ENCODE measurements at places on chromosomes 4 and X.
A peak's percentile ranks its signal among the peaks of the same experiment; 100 is the strongest.

GRCh38 chrX:153554519-153555167, 37.2 kb downstream of the ATP2B3 start:
- H3K4me3 ChIP-seq, result no peak overlapping the region
- DNase-seq, result peak; percentile 27
- no peaks in the 10 kb centered on the region for H3K27me3 ChIP-seq
- no peak overlapping the region for H3K27ac ChIP-seq
- H3K4me1 ChIP-seq, result no peaks in the 10 kb centered on the region

- H3K36me3 ChIP-seq, result no peaks in the 10 kb centered on the region
- no peak overlapping the region for H3K4me3 ChIP-seq
- H3K4me1 ChIP-seq, result no peaks in the 10 kb centered on the region
Measured at GRCh38 chrX:30373951-30374350, 64.8 kb upstream of the NR0B1 start.

DNA sequence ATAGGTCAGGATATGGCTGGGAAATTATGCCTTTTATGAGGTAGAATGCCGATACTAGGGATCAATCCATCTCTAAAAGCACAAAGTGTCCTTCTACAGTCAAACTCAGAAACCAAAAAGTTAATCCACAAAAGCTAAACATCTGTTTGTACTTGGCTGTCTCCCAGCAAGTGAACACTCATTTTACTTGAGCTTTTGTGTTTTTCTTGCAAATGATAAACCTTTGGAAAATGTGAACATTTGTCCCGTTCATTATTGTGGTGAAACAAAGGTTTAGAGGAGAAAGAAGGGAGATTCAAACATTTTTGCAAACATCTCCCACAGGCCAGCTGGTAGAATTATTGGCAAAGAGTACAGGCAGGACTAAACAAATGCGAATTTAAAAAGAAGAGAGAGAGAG, 300.6 kb upstream of the SPANXN1 start:
- no peaks in the 10 kb centered on the region for H3K27me3 ChIP-seq
- H3K36me3 ChIP-seq, result no peaks in the 10 kb centered on the region
- no peak overlapping the region for H3K4me3 ChIP-seq
- no peak overlapping the region for H3K27ac ChIP-seq
- no peaks in the 10 kb centered on the region for H3K4me1 ChIP-seq
- DNase-seq, result no peak

DNA sequence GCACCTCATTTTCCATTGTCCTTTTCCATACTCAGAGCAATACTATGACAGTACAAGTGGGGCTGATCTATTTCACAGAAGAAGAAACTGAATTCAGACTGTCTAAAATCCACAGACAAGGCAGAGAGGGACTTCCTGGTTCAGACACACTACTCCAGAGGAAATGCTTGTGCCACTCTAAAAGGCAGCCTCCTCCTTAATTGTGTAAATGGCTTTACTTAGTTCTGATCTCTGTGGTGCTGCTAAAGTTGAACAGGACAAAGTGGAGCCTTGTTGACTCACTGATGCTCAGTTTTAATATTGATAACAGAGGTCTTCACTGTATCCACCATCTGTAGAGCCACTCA, 122.4 kb downstream of the KIT start:
- DNase-seq, result no peak
- H3K4me1 ChIP-seq, result no peaks in the 10 kb centered on the region
- no peak overlapping the region for H3K4me3 ChIP-seq
- H3K27ac ChIP-seq, result no peak overlapping the region

GRCh38 chrX:110228453-110228852, 89.4 kb downstream of the AMMECR1 start:
- H3K4me3 ChIP-seq, result no peak overlapping the region
- peak overlapping the region; percentile 1 for H3K27ac ChIP-seq

GRCh38 chr4:181478656-181479055, 764.5 kb upstream of the TENM3 start:
- no peaks in the 10 kb centered on the region for H3K27me3 ChIP-seq
- no peaks in the 10 kb centered on the region for H3K36me3 ChIP-seq
- no peak overlapping the region for H3K4me3 ChIP-seq
- no peak for DNase-seq

DNA sequence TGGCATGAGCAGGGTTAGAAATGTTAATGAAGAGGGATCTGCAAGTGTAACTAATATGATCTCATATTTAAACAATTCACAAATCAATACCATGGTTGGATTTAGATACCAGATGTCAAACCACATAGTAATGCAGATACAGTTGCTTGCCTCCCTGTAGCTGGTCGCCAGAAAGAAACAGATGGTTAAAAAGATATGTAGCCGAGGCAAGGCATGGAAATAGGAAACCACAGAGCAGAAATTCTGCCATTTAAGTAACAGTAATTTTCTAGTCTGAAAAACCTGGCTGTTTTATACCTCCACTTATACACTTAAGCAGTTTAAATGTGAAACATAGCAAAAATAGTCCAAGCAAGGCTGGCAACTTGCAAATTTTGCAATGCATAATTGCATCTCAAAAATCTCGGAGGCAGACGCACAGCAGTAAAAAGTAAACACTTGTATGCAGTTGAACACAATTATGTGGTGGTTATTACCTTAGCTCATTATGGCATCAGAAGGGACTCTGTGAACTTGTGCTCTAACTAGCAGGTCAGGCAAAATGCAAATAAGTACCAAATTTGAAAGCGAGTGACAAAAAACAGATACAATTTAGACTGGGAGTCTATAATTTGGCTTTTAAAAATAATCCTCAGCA, 126.8 kb downstream of the NAA11 start:
- no peak for DNase-seq
- no peaks in the 10 kb centered on the region for H3K27me3 ChIP-seq
- no peak overlapping the region for H3K4me3 ChIP-seq
- no peaks in the 10 kb centered on the region for H3K36me3 ChIP-seq
- no peak overlapping the region for H3K27ac ChIP-seq

- no peaks in the 10 kb centered on the region for H3K36me3 ChIP-seq
- DNase-seq, result no peak
- H3K27ac ChIP-seq, result no peak overlapping the region
- no peaks in the 10 kb centered on the region for H3K27me3 ChIP-seq
- no peaks in the 10 kb centered on the region for H3K4me1 ChIP-seq
Measured at GRCh38 chr4:81625422-81626417, 154.0 kb upstream of the RASGEF1B start.

- H3K36me3 ChIP-seq, result no peaks in the 10 kb centered on the region
- DNase-seq, result no peak
- no peaks in the 10 kb centered on the region for H3K27me3 ChIP-seq
- no peak overlapping the region for H3K27ac ChIP-seq
- H3K4me1 ChIP-seq, result no peaks in the 10 kb centered on the region
- H3K4me3 ChIP-seq, result no peak overlapping the region
Measured at GRCh38 chrX:93585661-93586060, 87.7 kb downstream of the NAP1L3 start.

- no peaks in the 10 kb centered on the region for H3K4me1 ChIP-seq
- H3K36me3 ChIP-seq, result no peaks in the 10 kb centered on the region
- H3K4me3 ChIP-seq, result no peak overlapping the region
- no peak overlapping the region for H3K27ac ChIP-seq
- DNase-seq, result no peak
Measured at GRCh38 chr4:61877893-61878292, 677.8 kb downstream of the ADGRL3 start.

DNA sequence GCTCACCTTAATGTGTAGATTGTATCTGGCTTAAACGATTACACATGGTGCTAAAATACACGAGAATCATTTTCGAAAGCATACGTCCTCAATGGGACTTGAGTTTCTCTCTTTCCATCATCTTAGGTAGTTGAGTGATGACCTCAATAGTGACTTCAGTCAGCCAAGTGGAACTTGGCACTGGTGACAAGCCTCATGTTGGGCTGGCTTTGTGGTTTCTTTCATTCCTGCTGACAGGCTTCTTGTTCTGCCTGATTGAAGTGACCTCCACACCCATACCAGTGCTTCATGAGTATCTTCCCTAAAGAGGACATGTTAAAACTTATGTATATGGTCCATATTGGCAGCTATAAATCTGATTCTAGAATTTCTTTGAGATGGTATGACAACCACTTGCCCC, 159.1 kb upstream of the WDR1 start:
- H3K36me3 ChIP-seq, result no peaks in the 10 kb centered on the region
- no peaks in the 10 kb centered on the region for H3K4me1 ChIP-seq
- H3K27me3 ChIP-seq, result no peaks in the 10 kb centered on the region
- no peak overlapping the region for H3K4me3 ChIP-seq

DNA sequence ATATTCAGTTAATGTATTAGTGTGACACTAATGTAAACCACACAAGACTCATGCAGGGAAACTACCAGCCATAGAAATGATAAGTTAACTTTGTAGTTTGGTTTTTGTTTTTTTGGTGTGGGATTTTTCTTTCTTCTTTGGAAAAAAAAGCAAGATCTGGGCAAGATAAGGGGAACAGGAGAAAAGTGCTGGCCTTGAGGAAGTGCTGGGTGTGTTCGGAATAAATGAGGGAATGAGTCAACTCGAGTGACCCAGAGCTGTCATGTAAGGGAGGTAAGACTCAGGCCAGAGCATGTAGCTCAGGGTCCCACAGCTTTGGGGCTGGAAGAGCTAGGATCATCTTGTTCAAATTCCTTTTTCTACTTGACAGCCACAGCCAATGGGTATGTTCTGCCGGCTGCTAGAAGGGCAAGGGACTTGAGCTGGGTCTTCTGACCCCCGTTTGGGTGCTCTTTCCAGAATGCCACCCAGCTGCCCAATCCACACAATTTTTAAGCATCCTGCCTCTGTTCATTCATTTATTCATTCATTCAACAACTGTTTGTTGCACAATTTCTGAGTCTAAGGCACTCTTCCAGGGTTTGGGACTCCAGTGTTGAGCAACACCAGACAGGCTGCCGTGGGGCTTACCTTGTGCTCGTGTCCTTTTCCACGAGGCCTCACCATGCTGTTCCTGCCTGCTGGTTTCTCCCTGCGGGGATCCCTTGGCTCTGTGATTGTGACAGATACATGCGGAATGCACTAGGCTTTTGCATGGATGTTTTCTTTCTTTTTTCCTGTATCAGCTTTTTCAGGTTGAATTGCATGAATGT, 54.5 kb downstream of the CLDN34 start:
- H3K27me3 ChIP-seq, result no peaks in the 10 kb centered on the region
- DNase-seq, result no peak
- no peaks in the 10 kb centered on the region for H3K36me3 ChIP-seq
- H3K4me1 ChIP-seq, result no peaks in the 10 kb centered on the region

GRCh38 chr4:101695176-101695575, 95.4 kb upstream of the BANK1 start:
- H3K27me3 ChIP-seq, result no peaks in the 10 kb centered on the region
- H3K36me3 ChIP-seq, result no peaks in the 10 kb centered on the region
- no peak for DNase-seq
- no peaks in the 10 kb centered on the region for H3K4me1 ChIP-seq

DNA sequence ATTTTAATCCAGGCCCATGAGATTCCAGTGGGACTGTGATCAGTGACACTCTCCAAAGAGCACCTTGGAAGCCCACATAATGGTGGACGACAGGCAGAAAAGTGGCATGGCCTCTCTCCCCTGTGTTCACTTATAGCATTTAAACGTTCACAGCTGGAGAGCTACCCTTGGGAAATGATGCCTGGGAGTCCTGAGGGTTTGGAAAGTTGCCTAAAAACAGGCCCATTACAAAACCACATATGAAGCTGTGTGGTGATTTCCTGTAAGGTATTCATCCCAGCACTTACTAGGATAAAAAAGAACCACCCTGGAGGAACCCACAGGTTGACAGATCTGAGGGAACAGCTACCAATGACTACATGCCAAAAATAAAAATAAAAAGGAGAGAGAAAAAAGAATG, 193.2 kb downstream of the RASL11B start:
- H3K4me3 ChIP-seq, result no peak overlapping the region
- H3K36me3 ChIP-seq, result no peaks in the 10 kb centered on the region
- no peak overlapping the region for H3K27ac ChIP-seq
- DNase-seq, result no peak

DNA sequence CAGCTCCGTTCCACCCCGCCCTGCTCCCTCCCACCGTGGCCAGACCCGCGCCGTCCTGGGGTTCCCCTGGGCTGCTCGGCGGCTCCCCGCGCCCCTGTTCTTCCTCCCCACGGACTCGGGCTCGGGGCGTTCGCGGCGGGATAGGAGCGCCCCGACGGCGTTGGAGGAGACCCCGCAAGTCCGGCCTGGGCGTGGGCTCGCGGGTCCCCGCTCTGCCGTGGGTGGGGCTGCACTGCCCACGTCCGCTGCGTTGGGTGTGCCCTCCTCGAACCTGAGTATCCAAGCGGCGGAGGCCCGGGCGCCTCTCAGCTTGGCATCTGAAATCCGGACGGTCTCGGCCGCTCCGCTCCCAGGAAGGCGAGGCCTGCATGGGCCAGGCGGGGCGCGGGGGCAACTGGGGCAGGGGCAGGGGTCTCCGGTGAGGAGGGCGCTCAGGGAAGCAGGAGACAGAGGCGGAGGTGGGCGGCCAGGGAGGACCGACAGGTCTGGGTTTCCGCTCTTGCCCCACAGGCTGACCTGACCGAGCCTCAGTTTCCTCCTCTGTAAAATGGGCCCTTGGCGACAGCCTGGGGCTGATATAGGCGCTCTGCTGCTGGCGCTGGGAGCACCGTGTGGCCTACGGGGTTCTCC, 12.0 kb upstream of the NAT8L start:
- no peaks in the 10 kb centered on the region for H3K36me3 ChIP-seq
- H3K27ac ChIP-seq, result no peak overlapping the region
- no peak overlapping the region for H3K4me3 ChIP-seq
- H3K27me3 ChIP-seq, result no peaks in the 10 kb centered on the region

DNA sequence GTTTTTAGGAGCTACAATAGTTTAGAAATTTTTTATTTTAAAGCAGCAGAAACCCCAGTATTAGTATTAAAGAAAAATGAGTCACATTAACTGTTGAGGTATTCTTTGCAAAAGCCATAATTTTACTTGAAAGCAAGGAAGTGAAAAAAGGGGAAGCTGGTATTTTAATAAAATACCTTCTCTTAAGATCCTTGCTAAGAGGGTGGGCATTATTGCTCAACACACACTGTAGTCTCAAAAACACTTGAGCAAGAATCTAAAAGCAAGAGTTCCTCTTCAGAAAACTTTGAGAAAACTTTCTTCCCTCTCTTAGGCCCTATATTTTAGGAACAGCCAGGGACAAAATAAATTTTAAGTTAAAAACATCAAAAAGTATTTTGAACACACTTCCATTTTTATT, 259.4 kb upstream of the DIAPH2 start:
- H3K4me3 ChIP-seq, result no peak overlapping the region
- H3K27ac ChIP-seq, result no peak overlapping the region
- no peaks in the 10 kb centered on the region for H3K27me3 ChIP-seq
- H3K4me1 ChIP-seq, result no peaks in the 10 kb centered on the region
- DNase-seq, result no peak
- no peaks in the 10 kb centered on the region for H3K36me3 ChIP-seq

Measured in CD8-positive, alpha-beta memory T cell (primary cell).